ENCODE measurements at places on chromosomes 12 and 14. TPM values are rescaled to one million over a fixed set of nuclear protein-coding genes. Genes with fewer than 3 reads are reported as not detected.

The JPH4 gene
- 0.64 TPM for total RNA-seq

- H3K27ac ChIP-seq: no peak overlapping the region
- DNase-seq: no peak
- H3K4me3 ChIP-seq: no peak overlapping the region
- no peaks in the 10 kb centered on the region for H3K4me1 ChIP-seq
Observed at GRCh38 chr12:75041472-75041871, 168.2 kb downstream of the KCNC2 start.

The PSMA6 gene
- total RNA-seq: 160 TPM

- H3K4me1 ChIP-seq: peaks cover 44% of the 10 kb centered on the region
- H3K27me3 ChIP-seq: peaks cover 12% of the 10 kb centered on the region
- H3K27ac ChIP-seq: no peak overlapping the region
- DNase-seq: no peak
- no peaks in the 10 kb centered on the region for H3K36me3 ChIP-seq
- H3K4me3 ChIP-seq: peak overlapping the region; percentile 40
Observed at GRCh38 chr14:74984236-74985027, 18.3 kb upstream of the EIF2B2 start.

The REP15 gene
- total RNA-seq: 4.0 TPM

- DNase-seq: no peak
- H3K4me3 ChIP-seq: no peak overlapping the region
- H3K4me1 ChIP-seq: peaks cover 8% of the 10 kb centered on the region
- H3K36me3 ChIP-seq: peaks cover 5% of the 10 kb centered on the region
- H3K27ac ChIP-seq: no peak overlapping the region
Observed at GRCh38 chr12:121718653-121719239, 6.2 kb downstream of the TMEM120B start.

DNA sequence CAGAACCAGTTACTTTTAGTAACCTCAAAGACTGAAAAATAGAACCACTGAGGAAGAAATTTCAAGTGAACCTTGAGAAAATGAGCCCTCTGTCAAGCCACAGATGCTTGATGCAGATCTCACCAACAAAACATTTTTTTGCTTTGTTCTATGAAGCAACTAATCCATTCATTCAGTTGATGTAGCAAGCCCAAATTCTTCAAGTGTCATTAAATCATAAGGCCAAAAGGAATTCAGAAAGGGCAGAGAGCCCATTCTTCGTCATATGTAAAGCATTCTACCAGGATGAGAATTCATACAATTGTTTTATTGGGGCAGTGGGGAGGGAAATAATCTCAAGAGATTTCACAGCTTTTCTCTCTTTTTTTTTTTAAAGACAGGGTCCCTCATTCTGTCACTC is 218.0 kb upstream of the RGS6 start:
- DNase-seq: no peak
- no peaks in the 10 kb centered on the region for H3K27me3 ChIP-seq
- H3K27ac ChIP-seq: no peak overlapping the region
- no peaks in the 10 kb centered on the region for H3K4me1 ChIP-seq
- H3K36me3 ChIP-seq: no peaks in the 10 kb centered on the region

GRCh38 chr14:101075801-101076413 is 172.4 kb upstream of the RTL1 start:
- H3K36me3 ChIP-seq: no peaks in the 10 kb centered on the region
- DNase-seq: no peak
- H3K4me1 ChIP-seq: peaks cover 11% of the 10 kb centered on the region

DNA sequence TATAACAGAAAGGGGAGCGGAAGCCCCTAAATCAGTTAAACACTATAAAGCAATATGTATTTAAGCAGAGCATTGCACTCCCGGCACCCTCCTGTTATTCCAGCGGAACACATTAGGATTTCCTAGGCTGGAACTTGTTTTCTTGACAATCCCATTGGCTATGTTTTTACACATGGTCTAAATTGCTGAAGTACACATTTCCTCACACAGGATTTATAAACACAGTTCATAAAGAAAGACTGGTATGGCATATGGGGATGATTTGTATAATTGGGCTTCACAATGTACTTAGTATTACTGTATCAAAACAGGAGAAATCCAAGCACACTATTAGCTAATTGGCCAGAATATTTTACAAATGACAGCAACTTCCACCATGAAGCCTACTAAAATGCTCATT is 23.3 kb downstream of the PAX9 start:
- peaks cover 4% of the 10 kb centered on the region for H3K27me3 ChIP-seq
- no peak overlapping the region for H3K27ac ChIP-seq
- no peak overlapping the region for H3K4me3 ChIP-seq
- no peaks in the 10 kb centered on the region for H3K36me3 ChIP-seq
- no peak for DNase-seq

The TAS2R19 gene
- 3.4 TPM for total RNA-seq

GRCh38 chr12:62291864-62292760 is 31.9 kb downstream of the USP15 start:
- peaks cover 58% of the 10 kb centered on the region for H3K4me1 ChIP-seq
- H3K27me3 ChIP-seq: no peaks in the 10 kb centered on the region
- peaks cover 14% of the 10 kb centered on the region for H3K36me3 ChIP-seq
- H3K4me3 ChIP-seq: no peak overlapping the region

The LMO3 gene
- not detected for total RNA-seq

DNA sequence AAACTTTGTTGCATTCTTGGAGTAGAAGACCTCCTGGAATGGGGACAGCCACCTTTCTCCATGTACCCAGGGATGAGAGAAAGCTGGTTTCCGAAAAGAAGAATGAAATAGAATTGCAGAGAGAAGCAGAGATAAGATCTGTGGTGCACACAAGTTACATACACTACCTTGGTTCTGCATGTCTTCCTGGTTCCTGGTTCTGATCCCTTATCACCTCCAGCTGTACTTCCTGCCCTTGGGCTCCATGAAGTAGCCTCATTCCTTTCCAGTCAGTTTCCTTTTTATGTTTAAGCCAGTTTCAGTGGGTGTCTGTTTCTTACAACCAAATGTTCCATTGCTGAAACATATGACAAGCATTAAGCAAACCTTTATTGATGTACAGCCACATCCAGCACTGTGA is 69.3 kb downstream of the FBXW8 start:
- no peaks in the 10 kb centered on the region for H3K27me3 ChIP-seq
- peaks cover 31% of the 10 kb centered on the region for H3K4me1 ChIP-seq
- H3K27ac ChIP-seq: peak overlapping the region; percentile 54
- H3K36me3 ChIP-seq: no peaks in the 10 kb centered on the region
- H3K4me3 ChIP-seq: no peak overlapping the region

- no peak overlapping the region for H3K4me3 ChIP-seq
- no peaks in the 10 kb centered on the region for H3K27me3 ChIP-seq
- H3K4me1 ChIP-seq: peaks cover 5% of the 10 kb centered on the region
- peak; percentile 48 for DNase-seq
Observed at GRCh38 chr12:106282457-106283097, 20.0 kb upstream of the TCP11L2 start.

The TEX22 gene
- 1.1 TPM for total RNA-seq

DNA sequence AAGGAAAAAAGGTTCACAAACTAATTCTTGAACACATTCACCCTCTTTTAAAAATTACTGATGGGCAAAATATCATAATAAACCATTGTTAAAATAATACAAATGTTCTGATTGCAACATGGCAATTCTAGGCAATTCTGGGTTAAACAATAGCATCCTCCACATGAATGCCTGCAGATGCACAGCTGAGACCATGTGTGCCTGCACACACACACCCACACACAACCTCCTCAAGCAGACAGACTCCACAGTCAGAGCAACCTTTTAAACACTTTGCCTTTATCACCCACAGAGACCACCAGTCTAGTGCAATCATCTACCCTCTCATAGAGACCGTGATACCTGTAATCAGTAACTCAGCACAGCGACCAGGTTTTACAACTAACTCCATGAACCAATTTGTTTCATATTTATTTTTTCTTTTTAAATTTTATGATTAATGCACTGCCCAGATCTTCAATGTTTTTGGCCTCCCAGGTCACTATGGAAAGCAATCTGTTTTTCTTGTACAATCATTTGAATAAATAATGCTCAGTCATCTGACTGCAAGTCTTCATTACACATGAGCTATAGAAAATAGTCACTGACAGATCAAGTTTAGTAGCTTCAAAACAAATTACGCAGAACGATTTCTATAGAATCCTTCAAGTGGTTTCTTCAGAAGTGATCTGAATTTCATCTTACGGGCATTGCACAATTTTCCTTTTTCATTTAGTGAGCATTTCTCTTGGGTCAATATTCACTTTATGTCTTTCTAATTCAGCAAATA is 105.8 kb downstream of the PRKD1 start:
- H3K27ac ChIP-seq: no peak overlapping the region
- H3K4me3 ChIP-seq: no peak overlapping the region
- no peaks in the 10 kb centered on the region for H3K36me3 ChIP-seq
- H3K27me3 ChIP-seq: peaks cover 2% of the 10 kb centered on the region
- no peaks in the 10 kb centered on the region for H3K4me1 ChIP-seq

DNA sequence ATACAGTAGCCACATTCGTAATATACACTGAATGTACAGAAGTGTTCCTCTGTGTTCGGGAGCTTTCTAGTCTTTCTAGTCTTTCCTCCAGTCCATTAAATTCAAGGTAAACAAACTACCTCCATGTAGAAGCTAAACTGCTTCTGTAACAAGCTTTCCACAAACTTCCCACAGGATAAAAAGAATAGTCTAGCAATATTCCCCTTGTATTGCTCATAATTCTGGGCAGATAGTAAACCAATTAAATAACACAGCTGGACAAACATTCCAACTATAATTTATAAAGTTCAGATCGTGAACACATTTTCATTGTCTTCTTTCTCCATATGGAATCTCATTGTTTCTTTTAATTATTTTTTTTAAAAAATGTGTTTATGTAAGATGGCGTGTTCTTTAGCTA is 307.2 kb downstream of the AEBP2 start:
- no peak for DNase-seq
- no peaks in the 10 kb centered on the region for H3K36me3 ChIP-seq
- no peak overlapping the region for H3K4me3 ChIP-seq
- no peak overlapping the region for H3K27ac ChIP-seq
- H3K27me3 ChIP-seq: peaks cover 1% of the 10 kb centered on the region

The NFE2 gene
- 0.49 TPM for total RNA-seq

DNA sequence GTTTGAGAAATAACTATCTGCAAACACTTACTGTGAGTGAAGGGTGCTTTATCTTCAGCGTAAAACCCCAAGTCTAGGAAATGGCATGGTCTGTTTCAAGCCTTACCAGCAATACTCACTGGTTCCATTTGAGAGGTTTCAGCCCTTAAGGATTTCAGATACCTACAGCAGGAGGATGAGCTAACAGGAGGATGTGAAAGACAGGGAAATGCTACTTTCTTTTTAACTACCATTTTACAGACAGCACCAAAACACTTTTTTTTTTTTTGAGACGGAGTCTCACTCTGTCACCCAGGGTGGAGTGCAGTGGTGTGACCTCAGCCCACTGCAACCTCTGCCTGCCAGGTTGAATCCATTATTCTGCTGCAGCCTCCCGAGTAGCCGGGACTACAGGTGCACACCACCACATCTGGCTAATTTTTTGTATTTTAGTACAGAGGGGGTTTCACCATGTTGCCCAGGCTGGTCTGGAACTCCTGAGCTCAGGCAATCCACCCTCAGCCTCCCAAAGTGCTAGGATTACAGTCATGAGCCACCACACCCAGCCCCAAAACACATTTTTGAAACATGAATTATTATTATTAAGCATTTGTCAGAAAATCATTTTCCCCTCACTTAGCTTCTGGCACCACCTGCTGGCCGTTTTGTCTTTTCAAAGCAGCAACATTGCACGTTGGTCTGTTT is 4.6 kb downstream of the MTRFR start:
- H3K4me1 ChIP-seq: peaks cover 6% of the 10 kb centered on the region
- peaks cover 7% of the 10 kb centered on the region for H3K36me3 ChIP-seq
- H3K27me3 ChIP-seq: peaks cover 1% of the 10 kb centered on the region
- peak; percentile 60 for DNase-seq

- no peak for DNase-seq
- no peaks in the 10 kb centered on the region for H3K27me3 ChIP-seq
- H3K4me1 ChIP-seq: peaks cover 5% of the 10 kb centered on the region
- no peak overlapping the region for H3K27ac ChIP-seq
- H3K4me3 ChIP-seq: peak overlapping the region; percentile 44
- peaks cover 38% of the 10 kb centered on the region for H3K36me3 ChIP-seq
Observed at GRCh38 chr12:10226731-10227130, 14.1 kb downstream of the GABARAPL1 start.

The SMCO2 gene
- 0.46 TPM for total RNA-seq

DNA sequence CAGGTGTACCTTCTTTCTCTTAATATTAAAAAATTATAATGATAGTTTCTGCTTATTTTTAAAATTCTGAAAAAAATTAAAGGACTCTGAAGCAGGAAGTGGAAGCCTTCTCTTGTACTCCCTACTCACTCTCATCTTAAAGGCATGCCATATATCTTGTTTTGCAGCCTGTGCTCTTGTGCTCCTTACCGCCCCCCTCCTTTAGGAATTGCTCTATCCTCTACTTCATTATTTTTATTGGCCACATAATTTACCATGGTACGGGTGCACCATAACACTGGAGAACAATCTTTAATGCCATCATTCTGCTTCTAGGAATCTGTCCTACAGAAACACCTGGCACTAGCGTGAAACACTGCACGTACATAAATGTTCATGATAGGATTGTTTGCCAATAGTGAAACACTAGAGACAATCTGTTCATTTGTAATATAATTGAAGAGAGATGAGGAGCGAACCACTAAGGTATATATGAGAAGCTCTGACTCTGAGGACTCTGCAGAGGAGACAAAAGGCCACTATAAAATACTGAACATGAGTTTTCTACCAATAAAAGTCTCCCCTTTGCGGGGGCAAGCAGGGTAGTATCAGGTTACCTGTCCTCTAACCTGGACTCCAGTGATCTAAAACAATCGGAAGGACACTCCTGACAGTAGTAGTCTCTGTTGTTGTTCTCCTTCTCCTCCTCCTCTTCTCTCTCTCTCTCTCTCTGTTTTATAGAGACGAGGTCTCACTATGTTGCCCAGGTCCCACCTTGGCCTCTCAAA is 6.3 kb upstream of the NYNRIN start:
- H3K4me1 ChIP-seq: peaks cover 31% of the 10 kb centered on the region
- no peaks in the 10 kb centered on the region for H3K36me3 ChIP-seq
- H3K27me3 ChIP-seq: peaks cover 3% of the 10 kb centered on the region
- H3K4me3 ChIP-seq: no peak overlapping the region

DNA sequence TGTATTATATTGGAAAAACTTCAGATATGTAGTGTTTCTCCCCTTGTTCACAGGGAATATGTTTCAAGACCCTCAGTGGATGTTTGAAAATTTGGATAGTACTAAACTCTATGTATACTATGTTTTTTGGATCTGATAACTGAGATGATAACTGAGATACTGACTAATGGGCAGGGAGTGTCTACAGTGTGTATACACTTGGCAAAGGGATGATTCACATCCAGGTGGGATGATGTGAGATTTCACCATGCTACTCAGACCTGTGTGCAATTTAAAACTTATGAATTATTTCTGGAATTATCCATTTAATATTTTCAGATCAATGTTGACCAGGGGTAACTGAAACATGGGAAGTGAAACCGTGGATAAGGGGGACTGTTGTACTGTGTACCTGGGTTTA is 13.8 kb downstream of the RAD51B start:
- no peak overlapping the region for H3K27ac ChIP-seq
- H3K27me3 ChIP-seq: peaks cover 1% of the 10 kb centered on the region
- H3K4me3 ChIP-seq: no peak overlapping the region
- no peaks in the 10 kb centered on the region for H3K4me1 ChIP-seq
- peaks cover 9% of the 10 kb centered on the region for H3K36me3 ChIP-seq

GRCh38 chr14:66070542-66071319 is 415.4 kb upstream of the CCDC196 start:
- peaks cover 8% of the 10 kb centered on the region for H3K4me1 ChIP-seq
- peaks cover 8% of the 10 kb centered on the region for H3K36me3 ChIP-seq
- no peak overlapping the region for H3K4me3 ChIP-seq
- DNase-seq: peak; percentile 79
- no peak overlapping the region for H3K27ac ChIP-seq

The IAPP gene
- total RNA-seq: not detected

GRCh38 chr14:50260511-50260910 is 29.1 kb upstream of the SOS2 start:
- peak; percentile 16 for DNase-seq
- no peaks in the 10 kb centered on the region for H3K36me3 ChIP-seq
- no peak overlapping the region for H3K27ac ChIP-seq

The KRT83 gene
- not detected for total RNA-seq

The PXN gene
- total RNA-seq: 227 TPM
